ENCODE measurements at places on chromosomes 2 and 18.

DNA sequence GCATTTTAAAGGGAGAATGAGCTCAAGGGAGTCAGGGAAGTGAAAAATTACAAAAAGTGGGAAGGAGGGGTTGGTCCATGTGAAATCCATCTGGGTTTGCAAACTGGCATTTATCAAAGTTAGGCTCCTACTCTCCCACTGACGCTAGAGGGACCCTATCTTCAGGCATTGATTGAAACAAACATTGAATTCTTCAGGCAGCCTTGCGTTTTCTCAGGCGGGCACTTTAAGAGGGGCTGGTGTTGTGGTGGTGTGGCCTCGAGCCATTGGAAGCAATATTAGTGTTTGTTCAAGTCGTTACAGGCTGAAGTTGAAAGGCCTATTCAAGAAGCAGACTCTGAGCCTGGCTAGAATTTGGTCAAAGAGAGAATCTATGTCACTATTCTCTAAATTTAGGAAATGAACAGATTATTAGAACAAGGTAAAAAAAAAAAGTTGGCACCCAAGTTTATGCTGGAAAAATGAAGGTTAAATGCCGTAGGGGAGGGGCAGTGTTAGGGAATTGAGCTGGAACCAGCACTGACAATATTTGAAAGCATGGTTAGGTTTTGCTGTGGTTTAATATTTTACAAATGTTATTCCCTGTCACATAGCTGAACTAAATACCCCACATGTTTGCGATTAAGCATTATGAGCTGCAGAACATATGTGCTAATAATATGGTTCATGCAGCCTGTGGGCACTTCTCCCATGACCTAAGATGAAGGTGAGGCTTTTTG lies 36.8 kb downstream of the STON1 start:
- DNase-seq, result no peak

DNA sequence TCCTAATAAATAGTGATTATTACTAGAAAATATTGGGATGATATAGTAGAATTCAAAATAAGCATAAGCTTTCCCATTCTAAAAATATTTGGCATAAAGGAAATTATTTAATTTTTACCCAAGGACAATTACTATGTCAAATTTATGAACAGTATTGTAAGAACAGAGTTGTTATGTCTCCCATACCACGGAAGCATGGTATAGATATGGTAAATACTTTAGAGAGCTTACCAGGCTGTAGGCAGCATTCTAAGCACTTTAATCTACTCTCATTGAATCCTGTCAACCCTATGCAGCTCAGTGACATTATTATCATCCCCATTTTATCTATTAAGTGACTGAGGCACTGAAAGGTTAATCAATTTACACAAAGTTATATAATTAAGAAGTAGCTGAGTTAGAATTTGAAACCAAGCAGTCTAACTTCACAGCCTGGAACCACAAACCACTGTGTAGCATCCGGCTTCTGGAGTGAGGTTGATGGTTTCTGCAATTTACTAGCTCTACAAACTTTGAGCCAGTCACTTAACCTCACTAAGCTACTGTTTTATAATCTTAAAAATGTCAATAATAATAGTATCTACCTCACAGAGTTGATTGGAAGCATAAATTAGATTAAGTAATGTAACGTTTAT lies 323.7 kb downstream of the ARHGAP15 start:
- no peak for DNase-seq

- no peak for DNase-seq
These were observed 212.3 kb upstream of the TRIB2 start for GRCh38 chr2:12504443-12504842.

DNA sequence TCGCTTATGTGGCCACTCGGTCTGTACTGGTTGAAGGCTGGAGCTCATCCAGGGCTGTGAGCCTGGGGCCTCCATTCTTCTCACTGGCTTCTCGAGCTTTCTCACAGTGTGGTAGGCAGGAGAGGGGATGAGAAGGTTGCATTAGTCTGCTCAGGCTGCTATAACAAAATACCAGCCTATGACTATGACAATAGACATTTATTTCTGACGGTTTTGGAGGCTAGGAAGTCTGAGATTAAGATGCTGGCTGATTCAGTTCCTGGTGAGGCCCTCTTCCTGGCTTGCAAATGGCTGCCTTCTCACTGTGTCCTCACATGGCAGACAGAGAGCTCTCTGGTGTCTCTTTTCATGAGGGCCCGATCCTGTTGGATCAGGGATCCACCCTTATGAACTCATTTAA lies 6.2 kb upstream of the STK25 start:
- no peak for DNase-seq

DNA sequence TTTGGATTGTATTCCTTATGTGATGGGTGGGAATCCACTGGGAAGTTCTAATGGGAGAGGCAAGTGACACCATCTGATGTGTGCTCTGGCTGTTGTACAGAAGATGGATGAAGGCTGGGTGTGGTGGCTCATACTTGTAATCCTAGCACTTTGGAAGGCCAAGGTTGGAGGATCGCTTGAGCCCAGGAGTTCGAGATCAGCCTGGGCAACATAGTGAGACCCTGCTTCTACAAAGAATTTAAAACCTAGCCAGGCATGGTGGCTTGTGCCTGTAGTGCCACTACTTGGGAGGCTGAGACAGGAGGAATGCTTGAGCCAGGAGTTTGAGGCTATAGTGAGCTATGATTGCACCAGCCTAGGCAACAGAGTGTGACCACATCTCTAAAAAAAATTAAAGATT lies 10.6 kb upstream of the MSH6 start:
- DNase-seq, result no peak

DNA sequence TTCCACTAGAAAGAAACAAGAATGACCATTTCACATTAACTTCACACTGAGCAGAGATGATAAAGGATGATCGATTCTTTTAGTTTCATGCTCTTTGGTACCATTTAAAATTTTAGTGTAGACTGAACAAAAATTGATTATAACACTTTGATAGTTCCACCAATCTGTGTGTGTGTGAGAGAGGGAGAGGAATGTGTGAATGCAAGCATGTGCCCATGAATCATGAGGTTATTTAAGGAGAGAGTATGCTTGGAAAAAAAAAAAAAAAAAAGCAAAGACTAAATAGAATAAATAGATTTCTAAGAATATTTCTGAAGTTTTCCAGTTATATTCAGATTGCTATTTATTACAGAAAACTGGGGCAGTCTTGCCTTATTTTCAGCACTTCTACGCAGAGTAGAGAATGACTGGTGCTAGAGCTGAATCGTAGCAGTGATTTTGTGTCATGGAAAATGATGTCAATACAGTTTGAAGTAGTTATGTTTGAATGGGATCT lies 900.8 kb downstream of the SLC4A3 start:
- DNase-seq, result no peak

GRCh38 chr18:12433829-12434540 lies 26.3 kb downstream of the PRELID3A start:
- DNase-seq, result no peak

DNA sequence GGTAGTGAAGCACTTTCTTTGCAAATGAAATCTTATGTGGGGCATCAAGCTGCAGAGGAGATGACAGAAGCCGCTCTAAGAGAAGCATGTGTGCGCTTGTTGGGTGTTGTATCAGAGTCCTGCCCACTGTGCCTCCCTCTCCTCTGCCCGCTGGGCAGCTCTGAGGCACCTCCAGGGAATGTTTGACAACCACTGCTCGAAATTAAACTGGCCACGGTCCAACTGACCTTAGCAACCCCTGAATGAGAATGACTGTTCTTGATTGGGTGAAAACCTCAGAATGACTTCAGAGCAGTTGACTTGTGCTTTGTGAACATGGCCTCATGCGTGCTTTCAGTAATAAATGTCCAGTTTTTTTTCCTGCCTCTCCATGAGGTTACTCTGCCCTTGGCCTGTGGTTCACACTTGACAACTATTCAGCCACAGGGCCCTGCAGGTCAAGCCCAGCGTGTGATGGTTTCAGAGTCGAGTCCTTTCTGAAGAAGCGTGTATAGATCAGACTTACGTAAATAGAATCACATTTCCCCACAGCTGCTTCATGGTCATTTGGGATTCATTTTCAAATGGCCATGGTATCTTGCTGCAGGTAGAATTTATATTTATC lies 94.9 kb downstream of the SLC4A3 start:
- peak; percentile 80 for DNase-seq

GRCh38 chr2:2056531-2056930 lies 274.5 kb downstream of the MYT1L start:
- DNase-seq, result no peak

DNA sequence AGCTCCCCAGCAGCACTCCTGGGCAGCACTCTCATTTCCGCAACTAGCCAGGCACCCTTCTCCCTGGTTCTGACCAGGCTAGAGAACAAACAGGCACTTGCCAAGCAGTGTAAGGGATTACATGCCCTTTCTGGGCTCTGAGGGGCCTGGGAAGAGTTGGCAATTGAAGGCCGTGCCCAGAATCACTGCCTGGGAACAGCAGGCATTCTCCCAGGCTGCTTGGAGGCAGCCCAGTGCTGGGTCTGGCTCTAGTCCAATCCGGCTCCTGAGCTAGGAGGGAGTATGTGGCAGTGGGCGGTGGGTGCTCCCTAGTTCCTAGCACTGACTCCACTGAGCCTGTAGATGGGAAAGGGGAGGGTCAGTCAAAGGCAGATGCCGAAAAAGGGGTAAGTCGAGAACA lies 34.1 kb upstream of the SP3 start:
- no peak for DNase-seq

DNA sequence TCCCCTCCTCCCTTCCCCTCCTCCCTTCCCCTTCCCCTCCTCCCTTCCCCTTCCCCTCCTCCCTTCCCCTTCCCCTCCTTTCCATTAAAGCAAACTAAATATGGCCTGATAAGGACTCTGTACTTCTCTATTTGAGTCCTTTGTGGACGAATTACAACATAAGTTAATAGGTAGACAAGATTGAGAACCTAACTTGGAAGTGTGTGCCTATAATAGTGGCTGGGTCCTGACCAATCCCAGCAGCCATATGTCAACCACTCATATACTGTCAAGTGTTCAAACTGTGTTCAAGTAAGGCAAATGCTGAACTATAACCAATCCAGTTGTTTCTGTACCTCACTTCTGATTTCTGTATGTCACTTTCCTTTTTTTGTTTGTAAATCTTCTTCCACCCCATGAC lies 97.1 kb upstream of the RBMS1 start:
- no peak for DNase-seq

DNA sequence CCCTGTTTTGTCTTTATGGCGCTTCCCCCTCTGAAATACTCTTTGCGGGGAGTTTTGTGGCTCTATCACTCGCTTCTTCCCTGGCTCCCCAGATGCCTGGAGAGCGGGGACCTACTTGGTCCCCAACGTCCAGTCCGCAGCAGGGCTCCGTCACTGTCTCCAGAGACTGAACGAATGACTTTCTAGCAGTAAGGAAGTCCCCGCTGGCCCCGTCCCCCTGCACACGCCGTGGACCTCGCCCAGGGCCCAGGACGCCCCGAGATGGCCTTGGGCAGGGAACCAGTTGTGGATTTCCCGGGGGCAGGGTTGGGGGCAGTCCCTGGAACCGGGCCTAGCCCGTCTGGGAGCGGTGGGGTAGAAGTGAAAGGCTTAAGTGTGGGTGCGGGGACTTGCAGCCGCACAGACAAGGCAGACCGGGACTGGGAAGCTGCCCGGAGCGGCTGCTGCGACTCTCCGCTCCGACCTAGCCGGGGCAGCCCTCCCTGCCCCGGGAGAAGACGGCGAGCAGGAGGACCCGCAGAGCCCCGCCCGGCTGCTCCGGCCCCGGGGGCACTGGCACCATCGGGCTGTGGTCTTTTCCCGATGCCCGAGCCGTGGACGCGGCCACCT lies 821 bp upstream of the EPHA4 start:
- no peak for DNase-seq

DNA sequence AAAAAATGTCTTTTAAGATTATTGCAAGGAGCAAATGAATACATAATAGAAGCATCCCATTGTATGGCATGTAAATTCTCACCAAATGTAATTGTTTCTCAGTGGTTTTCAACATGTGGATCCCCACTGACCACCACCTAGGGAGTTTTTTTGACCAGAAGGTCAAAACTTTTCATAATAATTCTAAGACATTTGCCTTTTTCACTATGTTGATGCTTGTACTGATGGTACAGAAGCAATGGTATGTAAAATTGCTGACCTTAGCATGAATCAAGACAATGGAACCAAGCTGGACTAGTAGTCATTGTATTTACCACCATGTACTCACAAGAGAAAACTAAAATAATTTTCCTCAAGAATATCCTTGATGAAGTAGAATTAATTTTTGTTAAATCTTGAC lies 36.8 kb downstream of the RAB10 start:
- DNase-seq, result no peak

- no peak for DNase-seq
These were observed 88.1 kb upstream of the SEC11C start for GRCh38 chr18:59051470-59052165.

DNA sequence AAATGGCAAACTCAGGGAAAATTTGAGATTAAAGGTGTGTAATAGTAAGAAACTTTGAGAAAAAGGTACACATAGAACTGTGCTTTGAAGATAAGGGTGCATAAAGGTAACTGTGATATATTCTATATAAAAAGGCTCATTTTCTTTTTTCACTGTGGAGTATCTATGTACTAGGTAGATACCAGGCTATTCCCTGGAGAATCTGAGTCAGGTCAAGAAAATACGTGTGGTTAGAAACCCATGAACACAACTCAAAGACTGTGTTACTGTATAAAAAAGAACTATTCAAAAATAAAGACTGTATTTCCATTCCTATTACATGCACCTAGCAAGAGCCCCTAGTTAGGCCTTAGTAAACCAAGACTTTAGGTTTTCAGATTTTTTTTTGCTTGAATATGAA lies 100.1 kb upstream of the GRB14 start:
- no peak for DNase-seq

GRCh38 chr2:102492006-102492405 lies 19.0 kb downstream of the SLC9A4 start:
- DNase-seq, result no peak

GRCh38 chr2:215567504-215567903 lies 131.6 kb upstream of the FN1 start:
- DNase-seq, result no peak

DNA sequence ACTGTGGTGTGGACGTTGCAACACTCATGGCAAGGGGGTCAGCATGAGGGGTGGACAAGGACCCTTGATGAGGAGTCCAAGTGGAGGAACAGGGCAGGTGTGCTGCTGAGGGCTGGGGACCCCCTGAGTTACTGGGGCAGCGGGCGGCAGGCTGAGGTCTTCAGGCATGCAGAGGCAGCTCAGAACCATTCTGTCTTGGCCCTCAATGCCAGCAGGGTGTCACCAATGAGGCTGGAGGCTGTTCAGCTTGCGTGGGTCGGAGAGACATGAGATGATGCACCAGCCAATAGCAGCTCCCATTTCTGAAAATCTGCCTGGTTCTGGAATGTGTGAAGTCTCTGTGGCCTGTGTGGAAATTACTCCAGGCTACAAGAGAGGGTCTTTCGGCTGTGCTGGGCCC lies 105.4 kb downstream of the INHBB start:
- DNase-seq, result no peak
